Stimulated activated CD4-positive, alpha-beta T cell treated with anti-CD3 and anti-CD28 coated beads, TNF-alpha, amount 100 ng/mL, for 24 hours (primary cell): ENCODE measurements at places on chromosomes 6 and 20.

GRCh38 chr6:32845384-32845884, 1.6 kb upstream of the PSMB8 start:
- DNase-seq = peak; percentile 50

DNA sequence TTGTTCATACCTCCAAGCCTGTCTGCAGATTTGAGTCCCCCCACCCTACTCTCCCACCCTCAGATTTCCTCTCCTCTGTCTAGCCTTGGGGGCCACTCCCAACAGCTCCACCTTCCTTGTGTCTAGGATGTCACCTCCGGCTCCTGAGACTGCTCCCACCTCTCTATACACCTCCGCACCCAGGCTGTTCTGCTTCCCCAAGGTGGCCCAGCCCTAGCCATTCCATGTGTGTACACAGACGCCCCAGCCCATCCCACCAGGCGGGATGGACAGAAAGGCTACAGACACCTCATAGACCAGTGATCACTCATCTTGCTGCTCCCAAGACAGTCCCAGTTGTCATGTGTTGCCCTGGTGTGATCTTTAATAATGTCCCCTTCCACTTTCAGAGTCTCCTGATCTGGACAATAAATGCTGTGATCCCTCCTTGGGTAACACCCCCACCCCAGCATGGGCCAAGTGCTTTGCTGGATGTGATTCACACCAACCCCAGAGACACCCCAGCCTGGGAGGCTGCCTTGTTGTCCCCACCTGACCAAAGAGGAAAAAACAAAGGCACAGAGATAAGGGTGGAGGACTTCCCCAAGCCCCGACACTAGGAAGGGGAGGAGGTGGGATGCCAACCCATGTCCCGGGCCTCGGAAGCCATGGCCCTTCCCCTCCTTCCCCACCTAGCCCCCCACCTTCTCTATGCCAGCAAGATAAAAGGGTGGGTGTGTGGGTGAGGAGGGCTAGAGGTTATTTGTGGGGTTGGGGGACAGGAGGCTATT, 36.1 kb downstream of the MDFI start:
- DNase-seq = no peak

DNA sequence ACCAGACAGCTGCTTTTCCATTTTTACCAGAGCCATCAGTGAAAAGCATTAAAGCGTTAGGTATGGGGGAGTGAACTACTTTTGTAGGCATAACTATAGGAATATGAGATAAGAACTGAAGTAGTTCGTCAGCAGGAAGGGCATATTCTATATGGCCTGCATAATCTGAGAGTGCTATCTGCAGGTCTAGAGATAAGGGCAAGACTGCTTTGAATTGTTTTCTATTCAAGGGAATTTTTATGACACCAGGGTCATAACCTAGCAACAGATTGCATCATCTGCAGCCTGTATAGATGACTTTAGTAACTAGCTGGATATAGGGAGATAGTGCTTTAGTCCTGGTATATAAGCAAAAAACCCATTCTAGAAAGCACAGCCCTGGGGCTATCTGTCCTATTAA, 437.3 kb upstream of the HTR1E start:
- no peak for DNase-seq

GRCh38 chr20:32743237-32744112, at the start of gene COMMD7:
TSS of gene COMMD7 (minus strand) at chr20:32743467. CDS start at chr20:32743391, 76 bp downstream.
- DNase-seq = peak; percentile 30

GRCh38 chr20:37822141-37822601, 80.8 kb upstream of the VSTM2L start:
- no peak for DNase-seq
